Naive thymus-derived CD4-positive, alpha-beta T cell (primary cell): ENCODE measurements at places on chromosomes 4 and X.

DNA sequence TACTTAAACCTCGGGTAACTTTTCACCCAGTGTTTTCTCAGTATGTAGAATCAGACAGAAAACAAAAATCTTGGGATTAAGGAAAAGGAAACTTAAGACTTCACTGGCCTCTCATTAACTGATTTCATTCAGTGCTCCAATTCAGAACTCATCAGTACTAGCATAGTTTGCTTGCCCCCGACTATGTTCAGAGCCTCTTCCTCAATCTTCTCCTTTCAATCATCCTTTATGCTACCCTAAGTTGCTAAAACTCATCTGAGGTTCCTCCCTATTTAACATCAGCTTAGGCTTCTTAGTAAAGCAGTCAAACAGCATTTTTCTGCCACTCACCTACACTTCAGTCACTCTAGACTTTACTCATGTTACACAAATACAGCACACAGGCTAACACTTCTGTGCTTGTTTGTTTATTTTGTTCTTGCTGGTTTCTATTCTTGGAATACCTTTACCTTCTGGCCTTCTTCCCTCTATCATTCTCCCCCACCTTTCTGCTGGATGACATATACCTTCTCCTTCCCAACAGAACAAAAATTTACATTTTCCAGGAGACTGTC, 163.0 kb upstream of the TLL1 start:
- no peak for DNase-seq

- DNase-seq, result no peak
Observed at GRCh38 chr4:125316791-125317524, 2.2 kb downstream of the FAT4 start.

DNA sequence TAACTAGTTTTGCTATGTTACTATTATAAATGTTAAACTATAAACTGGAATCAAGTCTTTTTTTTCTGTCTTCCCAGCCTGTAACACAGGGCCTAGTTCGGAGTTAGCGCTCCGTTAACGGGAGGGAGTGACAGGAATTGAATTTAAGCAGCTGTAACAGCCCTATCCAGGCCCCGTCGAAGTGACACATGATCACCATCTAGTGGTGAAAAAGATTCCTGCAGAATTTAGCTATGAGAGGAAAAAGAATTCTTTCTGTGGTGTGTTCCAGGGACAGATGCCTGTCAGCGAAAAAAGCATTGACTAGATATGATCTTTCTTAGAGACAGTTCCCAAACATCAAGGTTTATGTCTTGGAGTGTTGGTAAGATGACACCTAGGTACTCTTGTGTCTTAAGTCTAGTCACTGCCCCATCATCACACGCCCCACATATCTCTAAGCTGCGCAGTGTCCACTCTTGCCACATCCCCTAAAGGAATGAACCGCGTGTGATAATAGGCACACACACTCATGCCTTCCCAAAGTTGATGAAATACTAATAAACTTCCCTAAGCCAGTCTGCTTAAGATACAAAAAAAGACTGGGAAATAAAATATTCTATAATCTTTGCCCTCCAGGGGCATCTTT, 2.1 kb downstream of the GAB3 start:
- DNase-seq, result no peak

GRCh38 chr4:123390846-123391456, 5.6 kb upstream of the SPRY1 start:
- peak; percentile 32 for DNase-seq

DNA sequence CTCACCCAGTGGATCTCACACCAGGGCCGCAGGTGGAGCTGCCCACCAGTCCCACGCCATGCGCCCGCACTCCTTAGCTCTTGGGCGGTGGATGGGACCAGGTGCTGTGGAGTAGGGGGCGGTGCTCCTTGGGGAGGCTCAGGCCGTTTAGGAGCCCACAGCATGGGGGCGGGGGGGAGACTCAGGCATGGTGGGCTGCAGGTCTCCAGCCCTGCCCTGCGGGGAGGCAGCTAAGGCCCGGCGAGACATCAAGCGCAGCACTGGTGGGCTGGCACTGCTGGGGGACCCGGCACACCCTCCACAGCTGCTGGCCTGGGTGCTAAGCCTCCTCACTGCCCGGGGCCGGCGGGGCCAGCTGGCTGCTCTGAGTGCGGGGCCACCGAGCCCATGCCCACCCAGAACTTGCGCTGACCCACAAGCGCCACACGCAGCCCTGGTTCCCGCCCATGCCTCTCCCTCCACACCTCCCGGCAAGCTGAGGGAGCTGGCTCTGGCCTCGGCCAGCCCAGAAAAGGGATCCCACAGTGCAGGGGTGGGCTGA, 312.9 kb upstream of the GIMD1 start:
- no peak for DNase-seq

DNA sequence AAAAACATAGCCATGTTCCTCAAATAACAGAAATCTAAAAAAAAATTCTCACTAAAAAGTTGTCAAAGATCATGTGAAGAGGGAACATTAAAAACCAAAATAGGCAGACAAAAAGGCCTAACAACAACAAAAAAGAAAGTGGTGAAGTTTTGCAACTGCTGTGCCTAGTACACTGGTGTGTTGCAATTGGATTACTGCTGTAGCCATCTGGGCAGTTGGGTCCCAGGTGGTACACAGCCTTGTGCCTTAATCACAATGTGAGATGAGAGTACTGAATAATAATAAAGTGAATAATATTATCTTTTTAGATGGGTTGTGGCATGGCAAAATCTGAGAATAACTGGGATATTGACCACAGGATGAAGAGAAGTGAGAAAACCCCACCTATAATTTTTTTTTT, 12.0 kb downstream of the C4orf54 start:
- DNase-seq, result no peak

GRCh38 chr4:159117968-159118367, 15.1 kb downstream of the RAPGEF2 start:
- no peak for DNase-seq

DNA sequence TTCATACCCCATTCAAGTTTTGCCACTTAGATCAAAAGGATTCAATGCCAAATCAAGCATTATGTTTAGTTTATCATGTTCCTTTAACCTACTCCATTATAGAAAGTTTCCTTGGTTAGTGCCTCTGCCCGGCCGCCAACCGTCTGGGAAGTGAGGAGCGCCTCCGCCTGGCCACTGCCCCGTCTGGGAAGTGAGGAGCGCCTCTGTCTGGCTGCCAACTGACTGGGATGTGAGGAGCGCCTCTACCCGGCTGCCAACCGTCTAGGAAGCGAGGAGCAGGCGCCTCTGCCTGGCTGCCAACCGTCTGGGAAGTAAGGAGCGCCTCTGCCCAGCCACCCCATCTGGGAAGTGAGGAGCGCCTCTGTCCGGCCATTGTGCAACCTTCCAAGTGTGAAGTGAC, 36.3 kb upstream of the PDGFRA start:
- DNase-seq, result no peak

DNA sequence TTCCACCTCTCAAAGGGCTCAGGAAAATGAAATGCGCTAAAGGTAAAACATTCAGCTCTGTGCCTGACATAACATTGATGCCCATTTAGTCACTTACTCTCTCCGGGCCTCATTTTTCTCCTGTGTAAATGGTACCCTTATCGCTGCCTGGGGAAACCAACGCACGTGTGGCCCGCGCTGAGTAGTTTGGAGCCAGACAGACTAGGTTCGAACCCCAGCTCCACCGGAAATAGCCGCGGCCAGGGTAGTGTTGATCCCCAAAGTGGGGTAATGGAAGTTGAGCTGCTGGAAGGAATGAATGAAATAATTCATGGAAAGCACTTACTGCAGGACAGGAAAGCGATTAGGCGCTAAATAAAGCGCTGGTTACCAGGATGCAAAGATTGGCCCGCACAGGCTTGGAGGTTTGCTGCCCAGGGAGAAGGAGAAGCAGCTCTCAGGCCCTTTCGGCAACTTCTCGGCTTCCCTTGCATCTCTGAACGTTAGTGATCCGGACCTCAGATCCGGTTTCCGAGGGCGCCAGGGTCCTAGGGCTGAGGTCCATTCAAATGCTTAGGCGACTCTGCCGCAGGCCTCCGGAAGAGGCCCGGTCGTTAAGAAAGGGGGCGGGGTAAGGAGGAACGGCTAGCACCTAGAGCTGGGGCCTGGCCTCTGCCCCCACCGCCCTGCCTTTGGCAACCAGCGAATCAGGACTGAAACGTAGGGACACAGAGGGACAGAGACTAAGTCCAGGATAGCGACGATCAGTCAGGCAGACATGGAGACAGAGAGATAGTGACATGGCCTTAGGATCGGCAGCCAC, 13.3 kb downstream of the NKX3-2 start:
- DNase-seq, result no peak

GRCh38 chrX:128975745-128976144, 547.5 kb downstream of the SMARCA1 start:
- no peak for DNase-seq

DNA sequence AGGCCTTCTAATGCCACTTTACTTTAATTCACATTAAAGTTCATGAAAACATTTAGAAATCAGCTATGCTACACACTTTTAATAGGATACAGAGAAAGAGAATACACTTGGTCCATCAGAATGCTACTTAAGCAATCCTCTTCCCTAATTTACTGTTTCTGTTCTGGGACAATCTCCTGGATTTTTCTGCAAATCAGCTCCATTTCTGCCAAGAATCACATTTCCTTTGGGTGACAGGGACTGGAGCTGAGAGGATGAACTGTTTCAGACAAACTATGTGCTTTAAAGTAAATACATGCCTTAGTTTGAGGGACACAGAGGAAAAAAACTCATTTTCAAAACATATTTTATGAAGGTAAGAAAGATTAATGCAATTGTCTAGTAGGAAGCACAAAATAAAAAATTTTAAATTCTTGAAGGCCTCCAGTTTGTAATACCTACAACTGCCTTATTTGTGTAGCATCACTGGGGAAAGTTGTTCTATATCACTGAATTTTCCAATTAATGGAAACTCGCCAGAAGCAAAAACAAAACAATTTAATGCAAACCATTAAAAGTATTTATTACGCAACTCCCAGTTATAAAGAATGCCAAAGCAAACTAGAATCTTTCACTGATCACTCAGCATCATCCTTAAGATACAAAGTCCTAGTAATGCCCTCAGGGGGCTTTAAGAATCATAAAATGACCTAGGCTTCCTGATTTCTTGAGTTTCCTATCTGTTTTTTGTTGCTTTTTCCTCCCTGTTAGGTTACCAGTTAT, 36.3 kb downstream of the BCLAF3 start:
- no peak for DNase-seq

GRCh38 chr4:140343303-140343702, 30.1 kb upstream of the SCOC start:
- no peak for DNase-seq

- DNase-seq, result no peak
Observed at GRCh38 chrX:97310373-97310772, 426.7 kb downstream of the RPA4 start.

GRCh38 chr4:143375326-143376073, 38.8 kb downstream of the GAB1 start:
- no peak for DNase-seq

GRCh38 chr4:53019485-53020382, 157.6 kb downstream of the RASL11B start:
- DNase-seq, result no peak

- DNase-seq, result no peak
Observed at GRCh38 chr4:37946503-37947179, 13.6 kb upstream of the PTTG2 start.

GRCh38 chr4:87375719-87376291, 15.2 kb downstream of the HSD17B11 start:
- DNase-seq, result peak; percentile 36
